ENCODE measurements at places on chromosomes 12 and 14.
A peak's percentile ranks its signal among the peaks of the same experiment; 100 is the strongest.

- no peak for DNase-seq
These were observed 219.1 kb downstream of the RBM19 start for GRCh38 chr12:113747017-113747416.

GRCh38 chr12:125092872-125093680, 27.8 kb downstream of the AACS start:
- DNase-seq = no peak

- DNase-seq = no peak
These were observed 40.8 kb upstream of the CSRP2 start for GRCh38 chr12:76919383-76920171.

GRCh38 chr14:52551696-52552062, 626 bp downstream of the TXNDC16 start:
- no peak for DNase-seq

- no peak for DNase-seq
These were observed 115.2 kb downstream of the KSR2 start for GRCh38 chr12:117853600-117853999.

- no peak for DNase-seq
These were observed 25.3 kb downstream of the ANKLE2 start for GRCh38 chr12:132736378-132736777.

GRCh38 chr14:92224358-92224954, 98.5 kb upstream of the SLC24A4 start:
- no peak for DNase-seq

- peak; percentile 76 for DNase-seq
These were observed 244.1 kb downstream of the FBXL14 start for GRCh38 chr12:1350055-1350933.
